NCI-H460 (cell line): ENCODE measurements at places on chromosomes 7 and 10.

DNA sequence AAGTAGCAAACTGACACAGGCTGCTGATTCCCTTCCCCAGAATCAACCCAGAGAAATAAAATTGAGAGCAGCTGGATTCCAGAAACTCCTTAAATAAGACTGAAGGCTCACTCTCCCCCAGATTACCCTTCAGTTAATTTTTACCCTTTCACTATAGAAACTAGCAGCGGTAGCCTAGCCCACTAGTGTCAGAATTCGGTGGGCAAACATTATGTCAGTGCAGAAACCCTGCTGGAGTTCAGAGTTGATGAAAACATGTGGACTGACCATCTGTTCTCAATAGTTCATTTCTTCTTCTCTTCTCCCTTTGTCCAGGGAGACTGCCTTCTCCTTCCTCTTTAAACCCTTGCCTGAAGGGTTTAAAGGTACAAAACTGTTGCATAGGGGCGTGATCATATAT is 100.1 kb downstream of the PODXL start:
- no peak for DNase-seq

DNA sequence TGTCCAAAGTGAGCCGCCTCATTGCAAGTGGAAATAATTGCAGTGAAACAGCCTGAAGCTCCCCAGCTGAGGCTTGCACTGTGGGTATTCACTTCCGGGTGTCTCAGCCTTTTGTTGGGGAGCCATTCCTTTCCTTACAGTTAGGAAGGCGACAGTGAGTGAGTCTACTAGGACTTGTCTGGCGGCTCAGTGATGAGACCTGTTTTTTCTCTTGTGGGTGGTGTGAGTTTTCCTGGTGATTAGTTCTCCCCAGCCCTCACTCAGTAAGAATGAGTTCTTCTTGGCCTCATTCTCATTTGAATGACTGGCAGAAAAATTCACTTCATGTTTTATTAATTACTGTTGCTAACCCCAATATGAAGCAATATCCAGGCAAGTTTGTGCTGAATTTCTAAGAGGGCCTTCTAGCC is 2.6 kb downstream of the PGAM1 start:
- DNase-seq: no peak

DNA sequence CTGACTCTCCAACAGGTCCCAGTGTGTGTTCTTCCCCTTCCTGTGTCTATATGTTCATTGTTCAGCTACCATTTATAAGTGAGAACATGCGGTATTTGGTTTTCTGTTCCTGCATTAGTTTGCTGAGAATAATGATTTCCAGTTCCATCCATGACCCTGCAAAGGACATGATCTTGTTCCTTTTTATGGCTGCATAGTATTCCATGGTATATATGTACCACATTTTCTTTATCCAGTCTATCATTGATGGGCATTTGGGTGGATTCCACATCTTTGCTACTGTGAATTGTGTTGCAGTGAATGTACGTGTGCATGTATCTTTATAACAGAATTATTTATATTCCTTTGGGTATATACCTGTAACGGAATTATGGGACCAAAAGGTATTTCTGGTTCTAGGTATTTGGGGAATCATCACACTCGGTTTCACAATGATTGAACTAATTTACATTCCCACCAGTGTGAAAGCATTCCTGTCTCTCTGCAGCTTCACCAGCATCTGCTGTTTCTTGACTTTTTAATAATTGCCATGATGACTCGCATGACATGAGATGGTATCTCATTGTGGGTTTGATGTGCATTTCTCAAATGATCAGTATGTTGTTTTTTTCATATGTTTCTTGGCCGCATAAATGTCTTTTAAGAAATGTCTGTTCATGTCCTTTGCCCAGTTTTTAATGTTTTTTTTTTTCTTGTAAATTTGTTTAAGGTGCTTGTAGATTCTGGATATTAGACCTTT is 60.2 kb downstream of the LSMEM1 start:
- no peak for DNase-seq

GRCh38 chr10:7513936-7514335 is 103.1 kb upstream of the SFMBT2 start:
- no peak for DNase-seq

DNA sequence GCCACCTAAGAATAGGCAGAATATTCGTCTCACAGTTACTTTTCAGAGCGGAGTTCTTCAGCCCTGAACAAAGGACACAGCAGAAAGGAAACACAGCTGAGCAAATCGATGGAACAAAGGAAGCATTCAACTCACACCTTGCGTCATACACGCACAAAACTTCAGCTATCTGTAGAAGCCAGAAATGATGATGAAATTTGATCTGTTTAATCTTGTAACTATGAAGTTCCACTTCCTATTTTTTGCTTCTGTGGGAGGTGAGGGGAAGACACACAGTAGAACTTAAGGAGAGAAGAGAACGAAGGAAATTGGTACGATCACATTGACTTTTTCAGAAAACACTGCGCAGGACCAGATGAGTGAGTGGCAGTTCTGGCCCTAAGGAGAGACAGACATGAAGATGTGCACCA is 26.2 kb downstream of the FAM171A1 start:
- DNase-seq: peak; percentile 40

GRCh38 chr10:71561003-71561574 is 158.5 kb downstream of the C10orf105 start:
- DNase-seq: no peak

DNA sequence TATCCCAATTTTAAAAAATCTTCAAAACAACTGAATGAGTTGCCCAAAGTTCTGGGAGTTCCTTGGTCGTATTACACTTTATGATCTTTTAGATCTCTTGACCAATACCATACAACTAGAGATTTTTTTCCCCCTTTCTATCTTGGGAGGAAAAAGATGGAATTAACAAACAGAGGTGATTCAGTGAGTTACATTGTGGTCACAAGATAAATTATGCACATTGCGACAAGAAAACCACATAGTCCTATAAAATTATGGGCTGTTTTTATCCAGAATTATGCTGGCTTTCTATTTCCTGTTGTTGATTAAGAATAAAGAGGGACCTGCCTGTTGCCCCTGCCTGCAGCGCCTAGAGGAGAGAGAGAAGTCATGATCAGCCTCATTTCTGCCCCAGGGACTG is 8.2 kb upstream of the SGPL1 start:
- DNase-seq: no peak

DNA sequence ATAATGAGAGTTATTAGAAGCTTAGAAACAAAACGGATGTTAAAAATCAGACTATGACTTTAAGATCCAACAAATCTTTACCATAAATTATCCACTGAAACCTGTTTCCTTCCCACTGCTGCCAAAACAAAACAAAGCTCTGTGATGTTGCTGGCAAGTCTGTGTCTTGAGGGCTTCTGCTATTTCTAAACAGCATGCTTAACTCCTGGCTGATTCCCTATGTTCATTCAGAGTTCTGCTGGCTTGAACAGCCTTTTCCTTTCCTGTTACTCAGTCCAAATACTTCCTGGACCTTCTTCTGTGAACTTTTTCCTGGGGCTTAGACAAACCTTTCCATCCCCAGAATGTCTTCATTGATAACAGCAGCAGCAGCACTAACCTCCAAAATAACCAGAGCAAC is 448.1 kb downstream of the SORCS1 start:
- no peak for DNase-seq

GRCh38 chr7:80623503-80624252 is 14.8 kb upstream of the CD36 start:
- DNase-seq: no peak
